ENCODE measurements at places on chromosomes 1 and 21.

DNA sequence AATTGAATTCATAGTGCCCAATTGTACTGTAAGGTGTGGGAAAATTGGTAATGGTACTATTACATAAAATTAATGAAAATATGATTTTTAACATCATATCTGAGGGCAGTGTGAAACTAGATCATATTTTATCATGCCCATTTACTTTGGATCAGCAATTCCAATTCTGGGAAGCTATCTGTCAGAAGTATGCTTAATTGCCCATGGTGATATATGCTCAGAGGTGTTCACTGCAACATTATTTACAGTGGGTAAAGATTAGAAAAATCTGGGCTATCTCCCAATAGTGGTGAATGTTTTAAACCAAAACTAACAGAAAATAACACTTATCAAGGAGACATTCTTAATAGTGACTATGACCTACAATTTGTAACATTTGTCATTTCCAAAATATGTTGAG lies 1260.0 kb downstream of the BRINP3 start:
- no peak for DNase-seq

DNA sequence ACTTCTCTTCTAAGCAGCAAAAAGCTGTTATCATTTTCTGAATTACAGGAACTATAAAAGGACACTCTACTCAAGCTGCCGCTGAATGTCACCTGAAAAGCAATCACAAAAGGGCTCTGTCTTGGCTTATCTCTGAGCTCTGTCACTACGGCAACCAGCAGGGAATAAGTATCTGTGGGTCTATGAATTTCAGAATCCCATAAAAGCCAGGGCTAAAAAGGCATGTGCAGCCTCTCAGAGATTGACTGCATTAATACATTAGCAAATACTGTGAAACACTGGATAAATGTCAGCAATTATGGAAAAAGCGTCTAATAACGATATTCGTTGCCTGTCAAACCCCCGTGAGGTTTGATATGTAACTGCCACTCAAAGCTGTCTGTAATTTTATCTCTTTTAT lies 210.2 kb upstream of the DMRTA2 start:
- no peak for DNase-seq

- no peak for DNase-seq
These were observed 2.8 kb downstream of the PRDX1 start for GRCh38 chr1:45518910-45519309.

DNA sequence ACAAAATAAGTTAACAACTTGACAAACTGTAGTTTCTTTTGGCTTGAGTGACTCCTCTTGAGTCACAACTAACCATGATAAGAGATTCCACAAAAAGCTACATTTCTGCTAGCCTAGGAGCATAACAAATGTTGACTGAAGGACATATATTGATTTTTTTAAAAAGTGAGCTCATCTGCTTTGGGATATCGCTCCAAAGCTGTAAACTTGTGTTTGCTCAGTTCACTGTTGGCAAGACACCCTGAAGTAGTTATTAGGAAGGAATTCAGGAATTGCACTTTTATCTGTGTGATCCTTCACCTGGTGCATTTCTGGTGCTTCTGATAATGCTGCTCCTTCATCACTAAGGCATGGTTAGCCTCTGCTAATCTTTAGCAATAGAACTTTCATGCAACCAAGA lies 23.7 kb downstream of the RWDD3 start:
- DNase-seq = no peak

- no peak for DNase-seq
These were observed 118.5 kb downstream of the MRPS6 start for GRCh38 chr21:34191876-34192275.

DNA sequence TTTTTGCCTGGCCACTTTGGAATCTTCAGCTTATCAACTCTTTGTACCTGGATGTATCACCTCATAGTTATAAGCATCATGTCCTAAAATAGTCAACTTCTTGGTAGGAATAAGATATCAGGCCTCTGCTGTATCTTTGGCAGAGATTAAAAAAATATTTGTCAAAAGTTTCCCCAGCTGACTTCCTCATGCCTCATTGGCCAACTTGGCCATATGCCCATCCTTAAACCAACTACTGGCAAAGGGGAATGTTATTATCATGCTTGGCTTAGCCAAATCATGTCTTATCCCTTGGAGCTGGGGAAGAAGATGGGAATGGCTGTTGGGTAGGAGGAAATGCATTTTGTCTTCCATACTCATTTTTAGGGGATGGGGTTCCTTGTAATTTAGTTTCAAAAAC lies 23.4 kb downstream of the NFASC start:
- DNase-seq = no peak

GRCh38 chr1:183633676-183634343 lies 1.8 kb downstream of the ARPC5 start:
- no peak for DNase-seq

DNA sequence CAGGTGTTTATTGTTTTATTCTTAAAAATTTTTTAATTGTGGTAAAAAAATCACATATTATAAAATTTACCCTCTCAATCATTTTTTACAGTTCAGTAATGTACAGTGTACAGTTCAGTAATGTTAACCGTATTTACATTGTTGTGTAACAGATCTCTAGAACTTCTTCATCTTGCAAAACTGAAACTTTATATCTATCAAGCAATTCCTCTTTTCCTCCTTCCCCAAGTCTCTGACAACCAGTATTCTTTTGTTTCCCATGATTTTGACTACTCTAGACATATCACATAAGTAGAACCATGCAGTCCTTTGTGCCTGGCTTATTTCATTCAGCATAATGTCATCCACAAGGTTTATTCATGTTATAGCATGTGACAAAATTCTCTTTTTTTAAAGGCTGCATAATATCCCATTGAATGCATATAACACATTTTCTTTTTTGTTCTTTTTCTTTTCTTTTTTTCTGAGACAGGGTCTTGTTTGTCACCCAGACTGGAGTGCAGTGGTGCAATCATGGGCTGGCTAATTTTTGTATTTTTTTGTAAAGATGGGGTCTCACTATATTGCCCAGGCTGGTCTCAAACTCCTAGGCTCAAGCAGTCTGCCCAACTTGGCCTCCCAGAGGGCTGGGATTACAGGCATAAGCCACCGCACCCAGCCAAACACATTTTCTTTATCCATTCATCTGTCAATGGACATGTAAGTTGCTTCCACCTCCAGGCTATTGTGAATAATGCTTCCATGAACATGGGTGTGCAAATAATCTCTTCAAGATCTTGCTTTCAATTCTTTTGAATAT lies 17.2 kb upstream of the RCSD1 start:
- DNase-seq = no peak

DNA sequence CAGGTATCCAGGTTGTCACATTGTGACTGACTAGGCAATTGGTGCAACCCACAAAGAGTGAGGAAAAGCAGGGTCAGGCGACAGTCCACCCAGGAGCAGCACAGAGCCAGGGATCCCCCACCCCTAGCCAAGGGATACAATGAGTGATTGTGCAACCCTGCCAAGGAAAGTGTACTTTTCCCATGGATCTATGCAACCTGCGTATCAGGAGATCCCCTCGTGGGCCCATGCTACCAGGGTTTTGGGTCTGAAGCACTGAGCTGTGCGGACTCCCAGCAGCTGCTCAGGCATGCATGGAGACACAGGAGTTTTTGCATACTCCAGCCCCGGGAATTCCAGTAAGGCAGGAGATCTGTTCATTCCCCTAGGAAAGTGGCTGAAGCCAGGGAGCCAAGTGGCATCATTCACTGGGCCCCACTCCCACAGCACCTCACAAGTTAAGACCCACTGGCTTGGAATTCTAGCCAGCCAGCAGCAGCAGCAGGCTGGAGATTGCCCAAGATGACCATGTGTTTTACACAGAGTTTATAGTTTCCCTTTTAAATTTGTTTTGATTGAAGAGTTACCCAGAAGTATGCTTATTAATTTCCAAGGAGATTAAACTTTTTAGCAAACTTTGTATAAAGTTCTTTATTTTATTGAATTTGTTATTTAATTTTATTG lies 136.0 kb downstream of the LTN1 start:
- DNase-seq = no peak

GRCh38 chr21:27795418-27795817 lies 828.5 kb upstream of the ADAMTS5 start:
- DNase-seq = no peak

GRCh38 chr1:1616045-1616790 lies 918 bp downstream of the MIB2 start:
- no peak for DNase-seq

GRCh38 chr21:30194701-30195299 lies 21.1 kb downstream of the CLDN8 start:
- no peak for DNase-seq

- no peak for DNase-seq
These were observed 33.5 kb downstream of the KCNC4 start for GRCh38 chr1:110243574-110243973.

GRCh38 chr1:35447278-35447677 lies 109.9 kb downstream of the KIAA0319L start:
- DNase-seq = no peak

DNA sequence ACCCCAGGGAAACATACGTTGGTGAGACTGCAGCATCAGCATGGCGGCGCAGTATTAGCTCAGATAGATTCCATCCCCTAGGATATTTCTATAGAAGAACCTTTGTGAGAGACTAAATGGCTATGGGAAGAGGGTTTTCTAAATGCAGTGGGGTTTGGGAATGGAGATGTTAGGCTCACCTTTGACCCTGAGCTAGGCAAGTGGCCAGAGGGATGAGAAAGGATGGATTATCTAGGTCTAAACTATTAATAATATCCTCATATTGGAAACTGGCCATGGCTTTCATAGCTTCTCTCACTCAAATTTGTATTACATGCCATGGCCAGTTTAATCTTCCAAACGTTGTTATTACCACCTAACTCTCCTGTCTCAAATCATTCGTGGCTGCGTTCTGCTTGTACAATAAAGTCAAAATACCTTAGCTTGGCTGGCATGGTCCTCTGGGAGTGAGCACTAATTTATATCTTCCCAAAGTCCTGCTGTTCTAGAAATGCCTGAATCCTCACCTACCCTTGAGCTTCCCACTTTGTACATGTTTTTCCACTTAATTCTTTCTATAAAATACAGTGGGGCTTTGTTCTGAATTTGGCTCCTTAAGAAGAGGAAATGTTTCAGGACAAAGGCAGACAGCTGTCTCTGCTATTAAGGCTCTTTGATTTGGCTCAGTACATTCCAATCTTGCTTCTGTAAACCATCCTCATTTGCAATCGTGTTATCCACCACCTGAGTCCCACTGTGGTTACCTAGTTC lies 31.0 kb upstream of the COG2 start:
- DNase-seq = no peak

- DNase-seq = no peak
These were observed 3.2 kb downstream of the ID3 start for GRCh38 chr1:23555986-23556634.

DNA sequence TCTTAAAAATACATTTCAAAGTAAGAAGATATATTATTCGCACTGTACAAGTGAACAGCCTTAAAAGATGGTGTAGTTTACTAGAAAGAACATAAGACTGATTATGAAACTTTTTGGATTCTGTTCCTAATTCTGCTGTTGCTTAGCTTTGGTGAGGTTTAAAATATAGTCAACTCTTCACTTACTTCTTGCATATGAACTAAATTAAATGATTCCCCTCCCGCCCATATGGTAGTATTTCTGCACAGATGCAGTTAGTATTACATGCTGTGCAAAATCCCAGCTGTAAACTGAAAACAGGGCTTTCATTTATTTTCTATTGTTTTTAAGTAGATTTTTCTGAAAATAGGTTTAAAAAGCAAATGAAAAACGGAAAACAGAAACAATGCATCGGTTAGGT lies 345.4 kb upstream of the NCAM2 start:
- no peak for DNase-seq

DNA sequence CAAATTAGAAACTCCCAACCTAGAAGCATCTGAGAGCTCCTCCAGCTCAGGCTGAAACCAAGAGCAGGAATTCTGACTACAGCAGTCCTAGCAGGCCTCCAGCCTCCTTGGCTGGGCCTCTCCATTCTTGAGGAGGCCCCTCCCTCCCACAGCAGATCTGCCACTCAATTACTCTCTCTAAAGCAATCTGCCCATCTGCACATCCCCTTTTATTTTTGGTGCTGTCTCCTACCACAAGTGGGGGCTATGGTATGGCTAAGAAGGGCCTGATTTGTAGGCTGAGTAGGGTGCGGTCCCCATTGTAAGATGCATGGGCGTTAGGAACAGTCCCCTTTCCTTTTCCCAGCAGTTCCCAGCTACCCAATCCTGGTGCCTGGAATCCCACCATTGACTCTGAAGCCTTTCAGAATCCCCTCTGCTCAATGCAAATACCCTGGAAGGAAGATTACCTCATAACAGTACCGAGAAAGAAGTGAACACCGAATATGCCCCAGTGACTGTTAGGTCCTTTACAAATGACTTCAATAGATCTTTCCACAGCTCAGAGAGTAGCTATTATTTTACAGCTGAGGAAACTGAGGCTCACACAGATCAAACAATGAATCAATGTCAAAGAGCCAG lies 11.6 kb upstream of the TTC39A start:
- DNase-seq = no peak

- no peak for DNase-seq
These were observed 118.3 kb upstream of the COL6A1 start for GRCh38 chr21:45863267-45863666.

DNA sequence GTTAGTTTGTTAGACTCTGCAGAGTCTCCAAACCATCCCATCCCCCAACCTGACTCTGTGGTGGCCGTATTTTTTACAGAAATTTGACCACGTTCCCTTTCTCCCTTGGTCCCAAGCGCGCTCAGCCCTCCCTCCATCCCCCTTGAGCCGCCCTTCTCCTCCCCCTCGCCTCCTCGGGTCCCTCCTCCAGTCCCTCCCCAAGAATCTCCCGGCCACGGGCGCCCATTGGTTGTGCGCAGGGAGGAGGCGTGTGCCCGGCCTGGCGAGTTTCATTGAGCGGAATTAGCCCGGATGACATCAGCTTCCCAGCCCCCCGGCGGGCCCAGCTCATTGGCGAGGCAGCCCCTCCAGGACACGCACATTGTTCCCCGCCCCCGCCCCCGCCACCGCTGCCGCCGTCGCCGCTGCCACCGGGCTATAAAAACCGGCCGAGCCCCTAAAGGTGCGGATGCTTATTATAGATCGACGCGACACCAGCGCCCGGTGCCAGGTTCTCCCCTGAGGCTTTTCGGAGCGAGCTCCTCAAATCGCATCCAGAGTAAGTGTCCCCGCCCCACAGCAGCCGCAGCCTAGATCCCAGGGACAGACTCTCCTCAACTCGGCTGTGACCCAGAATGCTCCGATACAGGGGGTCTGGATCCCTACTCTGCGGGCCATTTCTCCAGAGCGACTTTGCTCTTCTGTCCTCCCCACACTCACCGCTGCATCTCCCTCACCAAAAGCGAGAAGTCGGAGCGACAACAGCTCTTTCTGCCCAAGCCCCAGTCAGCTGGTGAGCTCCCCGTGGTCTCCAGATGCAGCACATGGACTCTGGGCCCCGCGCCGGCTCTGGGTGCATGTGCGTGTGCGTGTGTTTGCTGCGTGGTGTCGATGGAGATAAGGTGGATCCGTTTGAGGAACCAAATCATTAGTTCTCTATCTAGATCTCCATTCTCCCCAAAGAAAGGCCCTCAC lies at the start of gene OLIG2:
OLIG2 (plus strand) TSS at position 447 of the 954 bp plus-strand sequence. CDS start 928 bp downstream, outside the sequence.
- no peak for DNase-seq
